Activated T-cell treated with anti-CD3 and anti-CD28 coated beads for 24 hours (primary cell): ENCODE measurements at places on chromosomes 12 and 14.

- no peak for DNase-seq
These were observed 127.2 kb downstream of the LRRK2 start for GRCh38 chr12:40351976-40352375.

DNA sequence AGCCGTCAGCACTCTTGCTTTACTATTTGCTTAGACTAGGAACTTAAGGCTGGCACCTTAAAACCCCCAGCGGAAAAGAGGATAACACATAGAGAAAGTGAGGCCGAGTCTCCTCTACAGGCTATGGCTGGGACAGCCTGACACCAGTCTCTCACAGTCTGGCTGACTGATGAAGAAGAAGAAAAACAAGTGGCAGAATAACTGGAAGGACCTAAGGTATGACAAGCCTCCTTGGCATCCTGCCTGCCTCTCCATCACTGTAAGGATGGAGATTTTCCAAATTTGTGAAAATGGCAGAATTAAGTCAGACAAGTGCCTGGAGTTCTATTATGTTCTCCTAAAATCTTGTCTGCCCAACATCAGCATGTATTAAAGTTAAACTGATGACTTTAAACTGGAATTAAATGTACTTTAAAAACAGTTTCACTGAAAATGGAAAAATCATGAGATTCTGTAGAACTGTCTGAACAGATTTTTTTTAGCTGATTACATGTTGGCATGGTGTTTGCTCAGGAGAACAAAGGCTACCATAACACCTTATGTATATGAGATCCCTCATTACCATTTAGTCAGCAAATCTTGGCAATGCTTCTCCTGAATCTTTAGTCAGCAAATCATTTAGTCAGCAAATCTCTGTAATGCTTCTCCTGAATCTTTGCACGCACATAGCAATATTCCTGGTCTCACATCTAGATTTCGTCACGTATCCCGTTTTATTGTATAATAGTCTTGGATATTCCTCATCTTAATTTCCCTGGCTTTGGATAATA lies 140.3 kb upstream of the AEBP2 start:
- no peak for DNase-seq

GRCh38 chr12:104733717-104734175 lies 224.3 kb downstream of the SLC41A2 start:
- no peak for DNase-seq

DNA sequence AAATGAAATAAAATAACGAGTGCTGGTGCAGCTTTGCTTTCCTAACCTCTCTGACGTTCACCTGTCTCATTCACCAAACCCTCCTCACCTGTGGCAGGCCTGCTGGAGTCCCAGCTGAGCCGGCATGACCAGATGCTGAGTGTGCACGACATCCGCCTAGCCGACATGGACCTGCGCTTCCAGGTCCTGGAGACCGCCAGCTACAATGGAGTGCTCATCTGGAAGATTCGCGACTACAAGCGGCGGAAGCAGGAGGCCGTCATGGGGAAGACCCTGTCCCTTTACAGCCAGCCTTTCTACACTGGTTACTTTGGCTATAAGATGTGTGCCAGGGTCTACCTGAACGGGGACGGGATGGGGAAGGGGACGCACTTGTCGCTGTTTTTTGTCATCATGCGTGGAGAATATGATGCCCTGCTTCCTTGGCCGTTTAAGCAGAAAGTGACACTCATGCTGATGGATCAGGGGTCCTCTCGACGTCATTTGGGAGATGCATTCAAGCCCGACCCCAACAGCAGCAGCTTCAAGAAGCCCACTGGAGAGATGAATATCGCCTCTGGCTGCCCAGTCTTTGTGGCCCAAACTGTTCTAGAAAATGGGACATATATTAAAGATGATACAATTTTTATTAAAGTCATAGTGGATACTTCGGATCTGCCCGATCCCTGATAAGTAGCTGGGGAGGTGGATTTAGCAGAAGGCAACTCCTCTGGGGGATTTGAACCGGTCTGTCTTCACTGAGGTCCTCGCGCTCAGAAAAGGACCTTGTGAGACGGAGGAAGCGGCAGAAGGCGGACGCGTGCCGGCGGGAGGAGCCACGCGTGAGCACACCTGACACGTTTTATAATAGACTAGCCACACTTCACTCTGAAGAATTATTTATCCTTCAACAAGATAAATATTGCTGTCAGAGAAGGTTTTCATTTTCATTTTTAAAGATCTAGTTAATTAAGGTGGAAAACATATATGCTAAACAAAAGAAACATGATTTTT lies 17.1 kb upstream of the AMN start:
- no peak for DNase-seq

GRCh38 chr12:116693286-116694227 lies 44.3 kb downstream of the SPRING1 start:
- DNase-seq: no peak
